ENCODE measurements at places on chromosomes 11 and 22. TPM values are rescaled to one million over a fixed set of nuclear protein-coding genes. Genes with fewer than 3 reads are reported as not detected.

GRCh38 chr11:68506908-68507307, 46.4 kb downstream of the PPP6R3 start:
- no peak for DNase-seq

BAIAP2L2 gene
- total RNA-seq: 4.1 TPM

FGF19 gene
- not detected for total RNA-seq

SPECC1L gene
- total RNA-seq: 33.5 TPM

All from kidney epithelial cell (primary cell).